Effector CD4-positive, alpha-beta T cell (primary cell): ENCODE measurements at places on chromosomes 13 and 19.

DNA sequence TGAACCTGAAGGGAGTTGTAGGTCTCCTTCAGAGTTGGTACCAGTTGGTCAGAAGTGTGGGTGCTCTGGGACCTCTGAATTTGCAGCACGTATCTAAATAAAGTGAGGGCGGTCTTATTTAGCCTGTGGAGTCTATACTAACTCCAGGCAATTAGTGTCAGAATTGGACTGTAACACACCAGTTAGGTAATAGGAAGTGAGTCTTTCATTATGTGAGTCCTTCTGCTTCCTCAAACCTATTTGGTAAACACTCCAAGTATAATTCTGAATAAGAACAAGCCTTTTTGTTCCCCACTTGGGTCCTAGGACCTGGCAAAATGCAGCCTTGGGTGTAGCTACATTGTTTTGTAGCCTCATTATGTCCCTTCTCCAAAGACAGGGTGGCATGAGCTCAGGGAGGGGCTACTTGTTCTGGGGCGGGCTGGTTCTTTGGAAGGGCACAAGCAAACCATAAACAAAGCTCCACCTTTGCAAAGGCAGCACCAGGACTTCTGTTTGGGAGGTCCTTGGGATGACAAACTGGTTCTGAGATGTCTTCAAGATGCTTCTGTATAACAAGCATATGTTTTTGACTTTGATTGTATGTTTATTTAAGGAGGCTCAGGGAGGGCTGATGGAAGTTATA is 418.0 kb downstream of the ZNF536 start:
- no peak for DNase-seq

- peak; percentile 42 for DNase-seq
Measured at GRCh38 chr19:47110521-47111005, 3.0 kb downstream of the ZC3H4 start.

- DNase-seq = peak; percentile 32
Measured at GRCh38 chr13:41311406-41312175, 524 bp downstream of the NAA16 start.

DNA sequence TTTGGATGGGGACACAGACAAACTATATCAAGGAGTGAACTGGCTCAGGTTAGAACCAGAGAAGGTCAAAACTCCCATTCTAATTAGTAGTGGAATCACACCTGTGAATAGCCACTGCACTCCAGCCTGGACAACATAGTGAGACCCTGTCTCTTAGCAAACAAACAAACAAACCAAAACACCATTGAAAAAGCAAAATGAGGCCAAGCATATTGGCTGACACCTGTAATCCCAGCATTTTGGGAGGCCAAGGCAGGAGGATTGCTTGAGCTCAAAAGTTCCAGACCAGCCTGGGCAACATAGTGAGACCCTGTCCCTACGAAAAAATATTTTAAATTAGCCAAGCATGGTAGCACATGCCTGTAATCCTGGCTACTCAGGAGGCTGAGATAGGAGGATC is 39.1 kb upstream of the UBAC2 start:
- no peak for DNase-seq

- DNase-seq = no peak
Measured at GRCh38 chr13:43475140-43475539, 311.6 kb downstream of the ENOX1 start.

DNA sequence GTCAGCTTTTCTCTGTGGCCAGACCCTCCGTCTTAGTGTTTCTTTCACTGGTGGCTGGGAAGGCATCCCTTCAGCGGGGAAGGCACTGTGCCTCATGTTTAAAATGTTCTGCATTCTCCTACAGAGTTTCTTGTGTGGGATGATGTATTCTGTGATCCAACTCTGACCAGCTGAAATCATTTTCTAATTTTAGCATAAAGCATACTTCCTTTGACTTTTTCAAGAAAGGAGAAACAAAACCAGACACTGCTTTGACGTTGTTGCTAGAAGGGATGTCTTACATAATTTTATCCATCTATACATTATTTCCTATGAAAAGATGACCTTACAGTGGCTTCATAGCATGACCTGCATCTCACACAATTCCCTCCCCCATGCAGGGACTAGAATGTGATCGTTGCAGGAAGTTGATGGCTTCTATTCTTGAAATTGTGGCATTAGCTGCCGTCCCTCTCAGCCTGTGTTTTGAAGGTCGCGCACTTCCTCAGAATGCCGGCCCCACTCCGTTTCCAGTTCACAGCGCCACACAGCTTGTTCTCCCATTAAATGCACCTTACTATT is 38.6 kb upstream of the TEX29 start:
- DNase-seq = no peak

GRCh38 chr13:45219123-45219891 is 18.5 kb upstream of the KCTD4 start:
- no peak for DNase-seq

DNA sequence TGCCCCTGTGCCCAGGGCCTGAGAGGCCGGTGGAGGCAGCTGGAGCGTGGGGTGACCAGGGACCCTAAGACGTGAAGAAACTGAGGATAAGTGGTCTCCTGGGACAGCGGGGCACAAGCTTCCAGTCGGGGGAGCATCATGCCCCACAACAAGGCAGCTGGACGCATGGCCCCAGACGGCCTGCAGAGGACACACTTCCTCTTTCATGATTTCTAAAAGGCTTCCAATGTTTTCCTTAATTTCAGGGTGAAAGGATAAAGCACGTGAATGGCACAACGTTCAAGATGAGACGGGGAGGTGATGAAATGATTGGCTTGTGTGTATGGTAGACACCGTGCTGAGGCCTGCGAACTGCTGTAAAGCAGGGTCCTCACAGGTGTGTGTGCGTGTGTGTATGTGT is 20.2 kb upstream of the MYDGF start:
- no peak for DNase-seq

DNA sequence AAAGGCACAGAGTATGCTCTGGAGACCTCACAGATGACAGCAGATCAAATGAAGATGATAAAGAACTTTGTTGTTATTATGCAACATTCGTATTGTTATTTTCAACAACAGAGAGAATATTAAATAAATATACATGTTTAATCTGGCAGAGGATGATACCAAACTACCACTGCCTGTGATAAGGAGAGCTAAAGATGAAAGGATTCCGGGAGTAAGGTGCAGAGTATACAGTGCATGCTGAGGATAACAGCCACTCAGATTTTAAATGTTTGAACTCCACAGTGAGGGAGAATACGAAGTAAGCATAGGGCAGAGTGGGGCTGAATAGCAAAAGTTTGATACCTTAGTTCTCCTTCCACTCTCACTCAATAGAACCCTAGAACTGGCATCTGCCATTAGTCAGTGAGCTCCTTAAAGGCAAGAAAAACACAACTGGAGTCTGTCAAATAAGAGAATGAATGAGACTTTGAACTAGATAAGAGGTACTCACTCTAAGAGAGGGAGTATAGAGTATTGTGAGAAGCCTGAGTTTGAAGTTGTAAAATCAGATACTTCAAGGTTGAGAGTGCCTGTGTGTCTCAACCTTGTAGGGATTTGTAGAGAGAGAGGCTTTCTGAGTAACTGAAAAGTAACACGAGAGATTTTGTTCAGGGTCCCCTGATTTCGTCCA is 78.5 kb downstream of the STARD13 start:
- DNase-seq = no peak

DNA sequence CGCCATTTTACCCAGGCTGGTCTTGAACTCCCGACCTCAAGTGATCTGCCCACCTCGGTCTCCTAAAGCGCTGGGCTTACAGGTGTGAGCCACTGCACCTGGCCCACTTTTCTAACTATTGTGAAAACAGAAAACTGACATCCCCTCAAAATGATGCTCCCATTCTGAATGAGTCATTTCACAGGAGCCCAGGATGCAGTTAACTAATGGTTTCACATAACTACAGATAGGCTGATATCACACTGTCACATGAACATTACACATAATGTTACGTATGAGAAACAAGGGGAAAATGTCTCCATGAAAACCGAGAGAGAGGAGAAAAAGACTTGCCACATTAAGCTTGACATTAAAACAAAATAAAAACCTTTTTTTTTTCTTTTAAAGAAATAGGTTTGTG is 37.5 kb downstream of the N4BP2L2 start:
- no peak for DNase-seq

DNA sequence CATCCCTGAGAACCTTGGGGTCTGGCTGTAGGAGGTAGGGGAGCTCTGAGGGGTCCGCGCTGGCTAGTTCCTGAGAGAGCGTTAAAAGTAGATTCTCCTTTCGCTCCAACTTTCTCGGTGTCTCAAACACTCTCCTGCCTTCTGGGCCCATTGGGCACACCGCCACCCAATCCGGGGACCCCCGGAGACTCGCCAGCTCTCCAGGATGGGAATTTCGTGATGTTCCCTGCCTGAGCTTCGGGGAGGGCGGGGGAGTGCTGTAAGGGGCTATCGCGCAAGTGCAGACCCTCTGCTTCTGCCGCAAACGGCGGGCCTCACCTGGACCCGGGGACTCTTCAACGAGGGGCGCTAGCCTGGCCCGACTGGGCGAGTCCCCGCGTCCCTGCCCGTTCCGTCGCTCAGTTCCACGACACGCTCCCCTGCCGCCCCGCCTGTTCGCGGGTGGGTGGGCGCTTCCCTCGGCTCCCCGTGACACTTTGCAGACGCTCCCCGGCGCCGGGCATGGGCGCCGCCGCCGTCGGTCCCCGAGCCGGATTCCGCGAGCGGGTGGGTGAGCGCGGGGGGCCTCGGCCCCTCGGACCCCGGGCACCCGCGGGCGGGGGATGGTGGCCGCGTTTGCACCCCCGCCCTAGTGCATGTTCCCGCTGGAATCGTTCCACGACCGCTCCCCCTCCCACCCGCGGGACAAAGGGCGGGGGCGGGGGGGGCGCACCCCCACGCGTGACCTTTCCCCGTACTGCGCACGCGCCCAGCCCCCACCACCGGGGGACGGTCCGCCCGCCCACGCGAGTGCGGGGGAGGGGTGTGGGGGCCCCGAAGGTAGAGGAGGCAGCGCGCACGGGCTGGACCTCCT is at the start of gene CCDC106:
Gene CCDC106 (plus strand): TSS at position 481 of the 853 bp plus-strand sequence. CDS start 835 bp downstream, outside the sequence.
- no peak for DNase-seq

GRCh38 chr19:30332445-30333234 is 39.5 kb upstream of the ZNF536 start:
- DNase-seq = no peak
